ENCODE measurements at places on chromosomes 12 and 14.
A peak's percentile ranks its signal among the peaks of the same experiment; 100 is the strongest.

- no peak overlapping the region for H3K27ac ChIP-seq
- H3K27me3 ChIP-seq, result peaks cover 27% of the 10 kb centered on the region
- H3K4me3 ChIP-seq, result no peak overlapping the region
- H3K4me1 ChIP-seq, result no peaks in the 10 kb centered on the region
- DNase-seq, result no peak
Observed at GRCh38 chr12:114163771-114164170, 197.6 kb upstream of the RBM19 start.

GRCh38 chr14:96554315-96554910 lies 52.2 kb downstream of the PAPOLA start:
- peaks cover 10% of the 10 kb centered on the region for H3K4me1 ChIP-seq
- DNase-seq, result no peak
- no peak overlapping the region for H3K27ac ChIP-seq

- H3K27ac ChIP-seq, result peak overlapping the region; percentile 77
- peaks cover 7% of the 10 kb centered on the region for H3K4me1 ChIP-seq
- no peak overlapping the region for H3K4me3 ChIP-seq
- no peaks in the 10 kb centered on the region for H3K36me3 ChIP-seq
- no peaks in the 10 kb centered on the region for H3K27me3 ChIP-seq
Observed at GRCh38 chr14:68576496-68577244, 216.2 kb downstream of the ZFP36L1 start.

GRCh38 chr12:131591136-131591535 lies 119.8 kb upstream of the SFSWAP start:
- no peaks in the 10 kb centered on the region for H3K36me3 ChIP-seq
- no peaks in the 10 kb centered on the region for H3K27me3 ChIP-seq
- DNase-seq, result no peak
- no peak overlapping the region for H3K4me3 ChIP-seq

DNA sequence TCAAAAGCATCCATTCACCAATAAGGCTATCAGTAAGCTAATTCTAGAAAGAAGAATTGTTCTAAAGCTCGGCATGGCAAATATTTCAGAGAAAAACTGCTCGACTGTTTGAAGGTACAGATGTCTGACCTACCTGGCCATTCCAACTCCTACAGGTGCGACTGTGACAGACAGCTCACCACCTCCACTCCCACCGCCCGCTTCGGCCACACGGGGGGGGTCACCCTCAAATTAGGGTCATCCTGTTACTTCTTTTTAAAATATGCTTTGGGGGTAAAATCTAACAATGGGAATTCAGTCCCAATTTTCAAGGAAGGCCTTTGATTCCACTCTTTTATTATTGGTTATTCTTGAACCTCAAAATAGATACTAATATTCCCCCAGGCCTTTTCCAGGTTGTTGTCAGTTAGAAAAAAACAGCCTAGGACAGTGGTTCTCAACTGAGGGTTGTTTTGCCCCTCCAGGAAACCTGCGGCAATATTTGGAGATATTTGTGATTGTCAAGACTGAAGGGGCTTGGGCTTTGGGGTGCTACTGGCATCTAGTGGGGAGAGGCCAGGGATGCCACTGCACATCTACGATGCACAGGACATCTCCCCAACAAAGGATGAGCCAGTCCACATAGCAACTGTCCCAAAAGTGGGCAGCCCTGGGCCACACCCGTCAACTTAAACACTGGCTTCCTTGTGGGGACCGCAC lies 81.2 kb downstream of the BCL11B start:
- H3K4me1 ChIP-seq, result no peaks in the 10 kb centered on the region
- DNase-seq, result peak; percentile 45
- H3K27ac ChIP-seq, result no peak overlapping the region
- H3K4me3 ChIP-seq, result no peak overlapping the region
- H3K36me3 ChIP-seq, result no peaks in the 10 kb centered on the region
- no peaks in the 10 kb centered on the region for H3K27me3 ChIP-seq

DNA sequence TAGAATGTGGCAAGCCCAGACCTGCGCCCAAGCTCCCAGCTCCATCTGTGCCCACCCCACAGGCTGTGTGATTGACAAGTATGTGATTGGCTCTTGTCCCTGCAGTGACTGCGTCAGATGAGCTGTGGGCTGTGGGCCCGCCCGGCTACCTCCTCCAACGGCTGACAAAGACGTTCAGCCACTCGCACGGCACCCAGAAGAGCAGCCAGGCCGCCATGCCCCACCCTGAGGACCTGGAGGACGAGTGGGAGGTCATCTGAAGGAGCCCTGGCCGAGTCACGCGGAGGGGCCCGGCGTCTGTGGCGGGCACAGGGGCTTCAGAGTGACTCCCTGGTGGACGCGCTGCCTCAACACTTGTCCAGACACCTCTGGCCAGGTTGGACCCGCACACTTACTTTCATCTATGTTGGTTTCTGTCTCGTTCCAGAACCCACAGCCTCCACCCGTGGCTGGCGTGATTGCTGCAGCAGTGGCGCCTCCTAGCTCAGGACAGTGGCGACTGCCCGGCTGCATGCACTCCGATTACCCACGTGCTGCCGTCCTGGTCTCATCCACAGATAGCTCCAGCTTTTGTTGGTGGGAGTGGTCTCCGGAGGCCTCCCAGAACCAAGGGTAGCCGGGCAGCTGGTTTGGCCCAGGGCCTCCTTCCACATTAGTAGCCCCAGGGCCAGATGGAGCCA lies 11.4 kb downstream of the ANKRD9 start:
- H3K27me3 ChIP-seq, result no peaks in the 10 kb centered on the region
- no peak for DNase-seq
- H3K27ac ChIP-seq, result no peak overlapping the region
- no peaks in the 10 kb centered on the region for H3K4me1 ChIP-seq
- H3K4me3 ChIP-seq, result no peak overlapping the region
